Left cardiac atrium (tissue), 4 donors: ENCODE measurements at places on chromosomes 2 and 18. TPM values are rescaled to one million over a fixed set of nuclear protein-coding genes. Genes with fewer than 3 reads are reported as not detected.

GRCh38 chr2:74261204-74261864, 62.9 kb downstream of the MTHFD2 start:
- DNase-seq = no peak

DNA sequence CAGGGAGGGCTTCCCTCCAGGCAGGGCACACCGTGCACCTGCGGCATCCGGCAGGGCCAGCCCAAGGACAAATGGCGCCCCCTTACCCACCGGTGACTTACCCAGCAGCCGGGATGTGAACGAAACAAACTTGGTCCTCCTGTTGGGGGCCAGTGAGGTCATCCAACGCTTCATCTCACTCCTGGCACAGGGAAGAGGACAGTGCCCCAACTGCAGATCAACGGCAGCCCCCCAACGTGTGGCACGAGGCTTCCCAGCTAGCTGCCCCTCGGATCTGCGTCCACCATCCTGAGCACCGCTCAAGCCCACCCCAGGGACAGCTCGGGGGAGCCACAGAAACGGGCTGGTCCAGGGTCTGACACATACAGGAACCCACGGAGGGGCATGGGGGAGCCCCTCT, 12.0 kb downstream of the SNORC start:
- DNase-seq = no peak

GRCh38 chr2:232322560-232323327, 55.8 kb upstream of the ALPP start:
- peak; percentile 1 for DNase-seq

DNA sequence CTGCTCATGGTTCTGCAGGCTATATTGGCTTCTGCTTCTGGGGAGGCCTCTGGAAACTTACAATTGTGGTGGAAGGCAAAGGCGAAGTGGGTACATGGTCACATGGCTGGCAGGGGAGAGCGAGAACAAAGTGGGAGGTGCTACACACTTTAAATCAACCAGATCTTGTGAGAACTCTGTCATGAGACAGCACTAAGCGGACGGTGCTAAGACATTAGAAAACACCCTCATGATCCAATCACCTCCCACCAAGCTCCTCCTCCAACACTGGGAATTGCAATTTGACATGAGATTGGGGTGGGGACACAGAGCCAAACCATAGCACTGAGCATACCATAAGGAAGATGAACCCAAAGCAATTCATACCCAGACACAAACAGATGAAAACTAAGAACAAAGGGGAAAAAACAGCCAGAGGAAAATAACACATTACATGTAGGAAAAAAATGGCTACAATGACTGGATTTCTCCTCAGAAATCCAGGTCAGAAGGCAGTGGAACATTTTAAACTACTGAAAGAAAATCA, 31.1 kb upstream of the INO80C start:
- no peak for DNase-seq

DNA sequence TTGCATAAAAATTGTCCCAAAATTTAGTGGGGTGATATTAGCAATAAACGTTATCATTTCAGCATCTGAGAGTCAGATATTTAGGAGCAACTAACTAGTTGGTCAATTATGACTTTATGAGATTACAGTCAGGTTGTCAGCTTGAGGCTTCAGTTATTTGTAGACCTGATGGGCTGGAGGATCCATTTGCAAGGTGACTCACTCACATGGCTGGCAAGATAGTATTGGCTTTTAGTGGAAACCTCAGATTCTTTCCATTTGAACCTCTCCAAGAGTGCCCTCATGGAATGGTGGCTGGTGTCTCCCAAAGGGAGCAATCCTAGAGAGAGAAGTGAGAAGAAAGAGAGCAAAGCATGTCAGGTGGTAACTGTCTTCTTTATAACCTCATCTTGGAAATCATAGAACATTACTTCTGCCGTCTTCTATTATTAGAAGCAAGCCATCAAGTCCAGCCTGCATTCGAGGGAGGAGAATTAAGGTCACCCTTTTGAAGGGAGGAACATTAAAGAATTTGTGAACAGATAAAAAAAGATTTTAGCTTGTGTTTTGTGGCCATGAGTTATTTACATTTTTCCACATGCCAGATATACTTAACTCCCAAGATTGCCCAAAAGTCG, 92.5 kb downstream of the HAUS1 start:
- DNase-seq = no peak

DNA sequence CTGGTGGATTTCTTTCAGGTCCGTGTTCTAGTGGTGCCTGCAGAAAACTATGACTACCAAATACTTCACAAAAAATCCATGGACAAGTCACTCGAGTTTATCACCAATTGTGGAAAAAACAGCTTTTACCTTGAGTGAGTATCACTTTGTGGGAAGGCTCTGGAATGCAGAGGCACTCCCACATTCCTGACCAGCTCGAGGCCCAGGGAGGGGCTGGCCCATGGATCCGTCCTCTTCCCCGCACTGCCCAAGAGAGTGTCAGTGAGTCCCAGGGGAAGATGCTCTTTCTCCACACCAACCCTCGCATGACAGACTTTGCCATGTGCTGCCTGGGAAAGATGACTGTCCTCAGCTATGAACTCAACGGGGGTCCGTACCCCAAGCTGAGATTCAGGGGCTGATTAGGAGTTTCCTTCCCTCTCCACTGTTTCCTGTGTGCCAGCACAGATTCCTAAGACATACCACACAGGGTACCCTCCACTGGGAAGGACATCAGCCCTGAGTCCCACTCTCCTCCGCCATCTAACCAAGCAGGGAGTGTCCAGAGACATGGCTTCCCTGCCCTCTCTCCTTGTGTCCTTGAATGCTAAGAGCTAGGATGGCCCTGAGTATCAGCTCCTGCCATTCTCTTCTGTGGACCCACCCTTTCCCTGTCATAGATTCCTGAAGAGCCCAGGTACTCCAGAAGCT, 155.9 kb downstream of the LAMA3 start:
- DNase-seq = no peak

GRCh38 chr18:26777351-26778053, 88.0 kb downstream of the AQP4 start:
- no peak for DNase-seq

ZNF521 gene
- 29.4 TPM for total RNA-seq

ZBTB7C gene
- total RNA-seq = 4.2 TPM
